ENCODE measurements at places on chromosomes 7 and 10.

- no peak for DNase-seq
Measured at GRCh38 chr10:74927701-74928100, 101.3 kb downstream of the KAT6B start.

GRCh38 chr10:126904818-126905701, at the start of gene DOCK1:
DOCK1 (plus strand) TSS chr10:126905428; CDS start chr10:126905518, 90 bp downstream.
- DNase-seq: no peak

GRCh38 chr10:22010973-22011408, 7.5 kb upstream of the DNAJC1 start:
- DNase-seq: no peak

DNA sequence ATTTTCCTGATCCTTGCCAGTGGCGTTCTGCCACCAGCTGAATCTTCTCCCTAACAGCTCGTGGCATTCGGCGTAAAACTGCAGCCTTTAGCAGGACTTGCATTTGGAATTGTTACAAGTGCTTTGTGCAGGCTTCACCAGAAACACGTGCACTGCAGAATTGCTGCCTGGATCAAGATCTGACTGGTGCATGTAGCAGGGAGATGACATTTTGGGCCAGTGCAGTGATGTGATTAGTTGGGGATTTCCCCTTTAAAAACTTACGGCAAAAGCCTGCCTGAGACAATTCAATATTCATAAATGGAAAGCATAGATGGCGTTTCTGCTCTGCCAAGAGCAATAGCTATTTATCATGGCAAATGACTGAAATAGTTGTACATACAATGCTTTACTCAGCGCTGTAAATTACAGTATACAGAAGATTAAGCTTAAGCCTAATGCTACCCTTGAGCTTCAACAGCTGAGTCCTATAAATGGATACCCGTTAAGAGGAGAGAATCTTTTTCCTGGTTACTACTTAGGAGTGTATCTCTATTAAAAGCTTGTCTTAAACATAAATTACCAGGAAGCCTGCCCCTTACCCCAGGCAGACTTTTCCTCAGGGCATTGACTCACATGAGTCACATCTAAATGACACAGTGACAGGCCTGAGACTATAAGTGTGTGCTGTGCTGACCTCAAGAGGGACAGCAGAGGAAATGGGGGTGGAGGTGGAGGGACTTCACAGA, 106.3 kb downstream of the ATXN7L1 start:
- DNase-seq: no peak

DNA sequence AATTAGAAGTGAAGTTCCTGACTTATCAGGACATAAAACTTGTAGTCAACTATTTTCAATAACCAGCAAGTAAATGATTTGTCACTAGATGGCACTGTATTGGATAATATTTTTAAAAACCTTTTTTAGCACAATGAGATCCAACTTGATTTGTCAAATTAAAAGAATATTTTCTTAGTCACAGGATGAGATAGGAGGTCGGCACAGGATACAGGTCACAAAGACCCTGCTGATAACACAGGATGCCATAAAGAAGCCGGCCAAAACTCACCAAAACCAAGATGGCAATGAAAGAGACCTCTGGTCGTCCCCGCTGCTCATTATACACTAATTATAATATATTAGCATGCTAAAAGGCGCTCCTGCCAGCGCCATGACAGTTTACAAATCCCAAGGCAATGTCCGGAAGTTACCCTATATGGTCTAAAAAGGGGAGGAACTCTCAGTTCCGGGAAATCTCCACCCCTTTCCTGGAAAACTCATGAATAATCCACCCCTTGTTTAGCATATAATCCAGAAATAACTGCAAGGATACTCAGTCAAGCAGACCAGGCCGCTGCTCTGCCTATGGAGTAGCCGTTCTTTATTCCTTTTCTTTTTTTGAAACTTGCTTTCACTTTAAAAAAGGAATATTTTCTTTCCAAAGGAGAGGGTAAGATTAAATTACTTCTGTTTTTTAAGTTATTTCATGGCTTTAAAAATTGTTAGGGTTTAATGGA, 255.7 kb upstream of the MKLN1 start:
- DNase-seq: peak; percentile 17
